ENCODE measurements at places on chromosomes 2 and 18.
A peak's percentile ranks its signal among the peaks of the same experiment; 100 is the strongest.

DNA sequence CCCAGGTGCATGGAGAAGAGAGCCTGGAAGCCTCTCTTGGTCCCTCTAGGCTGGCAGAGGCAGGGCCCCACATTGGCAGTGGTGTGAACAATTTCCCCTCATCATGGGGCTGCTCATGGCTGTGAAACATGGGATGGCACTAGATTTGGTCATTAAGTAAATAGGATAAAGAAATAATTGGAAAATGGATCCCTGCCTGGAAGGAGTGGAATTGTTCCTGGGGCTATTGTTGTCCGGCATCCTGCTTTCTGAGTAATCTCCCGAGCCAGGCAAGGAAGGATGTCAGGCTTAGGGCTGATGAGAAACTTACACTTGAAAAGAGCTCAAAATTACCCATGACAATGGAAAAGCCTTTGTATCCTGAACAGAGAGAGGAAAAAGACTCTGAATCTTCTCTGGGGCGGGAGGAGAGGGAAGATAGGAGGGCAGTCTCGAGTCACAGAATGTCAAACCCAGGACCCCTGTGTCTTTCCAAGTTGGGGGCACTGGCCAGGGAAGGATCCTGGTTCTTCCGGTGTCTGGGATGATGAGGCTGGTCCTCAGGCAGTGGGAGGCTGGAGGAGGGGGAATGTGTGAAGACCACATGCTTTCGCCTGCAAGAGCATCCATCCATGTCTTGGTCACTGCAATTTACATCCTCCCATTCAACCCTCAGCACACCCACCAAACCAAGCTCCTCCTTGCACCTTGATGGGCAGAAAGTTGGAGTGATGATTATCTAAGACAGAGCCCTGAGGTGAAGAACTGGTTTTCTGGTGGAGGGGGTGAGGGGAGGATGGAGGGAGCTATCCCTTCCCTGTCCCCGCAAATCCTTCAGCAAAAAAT lies 27.1 kb upstream of the STEAP3 start:
- peak; percentile 86 for DNase-seq

GRCh38 chr18:48548011-48548771 lies 9.4 kb downstream of the CTIF start:
- no peak for DNase-seq

DNA sequence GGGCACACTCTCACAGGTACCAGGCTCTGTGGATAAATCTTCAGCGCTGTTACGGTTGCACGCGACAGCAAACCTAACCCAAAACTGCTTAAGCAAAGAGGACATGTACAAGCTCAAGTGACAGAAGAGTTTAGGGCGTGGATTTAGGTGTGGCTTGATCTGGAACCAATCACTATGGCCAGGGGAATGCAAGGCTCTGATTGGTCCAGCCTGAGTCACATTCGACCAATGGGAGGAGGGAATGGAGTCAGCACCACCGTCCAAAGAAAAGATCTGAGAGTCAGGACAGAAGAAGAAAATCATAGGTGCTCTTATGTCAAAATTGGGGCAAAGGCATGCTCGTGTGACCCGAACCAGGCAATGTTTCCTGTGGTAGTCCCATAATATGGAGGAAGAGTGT lies 139.0 kb downstream of the TRIM43 start:
- no peak for DNase-seq

DNA sequence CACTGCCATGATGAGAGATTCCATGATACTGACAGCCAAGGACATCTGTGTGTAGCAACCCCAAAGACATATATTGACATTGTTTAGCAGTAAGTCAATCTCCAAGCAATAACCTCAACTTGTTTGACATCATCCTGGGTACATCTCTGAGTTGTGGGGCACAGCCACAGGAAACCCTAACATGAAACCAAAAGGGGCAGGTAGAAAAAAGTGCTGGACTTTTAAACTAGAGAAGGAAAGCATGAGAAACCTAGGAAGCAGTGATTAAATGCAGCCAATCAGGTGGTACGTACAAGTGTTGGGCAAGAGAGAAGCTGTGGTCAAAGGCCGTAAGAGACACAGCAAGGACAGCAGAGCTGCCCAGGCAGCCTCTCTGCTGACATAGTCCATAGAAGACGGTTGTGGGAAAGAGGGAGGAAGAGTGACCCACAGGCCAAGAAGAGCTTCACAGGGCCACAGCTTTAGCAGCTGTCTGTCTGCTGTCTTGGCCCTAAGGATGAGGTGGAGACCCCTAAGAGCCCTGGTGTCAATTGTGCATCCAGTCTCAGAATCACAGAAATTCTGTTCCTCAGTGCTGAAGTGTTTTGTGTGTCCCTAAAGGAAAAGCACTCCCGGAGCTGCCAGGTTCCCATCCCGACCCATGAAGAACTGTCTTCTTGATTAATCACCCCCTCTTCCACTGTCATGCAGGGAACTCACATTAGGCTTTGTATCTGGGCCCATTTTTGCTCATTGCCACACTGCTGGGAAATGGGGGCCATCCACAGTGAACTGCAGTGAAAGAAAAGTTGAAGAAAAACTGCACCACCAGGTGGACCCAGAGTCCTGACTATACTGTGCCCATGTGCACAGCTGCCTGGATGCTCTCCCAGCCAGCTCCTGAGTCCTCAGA lies 25.4 kb upstream of the CHN1 start:
- peak; percentile 15 for DNase-seq

DNA sequence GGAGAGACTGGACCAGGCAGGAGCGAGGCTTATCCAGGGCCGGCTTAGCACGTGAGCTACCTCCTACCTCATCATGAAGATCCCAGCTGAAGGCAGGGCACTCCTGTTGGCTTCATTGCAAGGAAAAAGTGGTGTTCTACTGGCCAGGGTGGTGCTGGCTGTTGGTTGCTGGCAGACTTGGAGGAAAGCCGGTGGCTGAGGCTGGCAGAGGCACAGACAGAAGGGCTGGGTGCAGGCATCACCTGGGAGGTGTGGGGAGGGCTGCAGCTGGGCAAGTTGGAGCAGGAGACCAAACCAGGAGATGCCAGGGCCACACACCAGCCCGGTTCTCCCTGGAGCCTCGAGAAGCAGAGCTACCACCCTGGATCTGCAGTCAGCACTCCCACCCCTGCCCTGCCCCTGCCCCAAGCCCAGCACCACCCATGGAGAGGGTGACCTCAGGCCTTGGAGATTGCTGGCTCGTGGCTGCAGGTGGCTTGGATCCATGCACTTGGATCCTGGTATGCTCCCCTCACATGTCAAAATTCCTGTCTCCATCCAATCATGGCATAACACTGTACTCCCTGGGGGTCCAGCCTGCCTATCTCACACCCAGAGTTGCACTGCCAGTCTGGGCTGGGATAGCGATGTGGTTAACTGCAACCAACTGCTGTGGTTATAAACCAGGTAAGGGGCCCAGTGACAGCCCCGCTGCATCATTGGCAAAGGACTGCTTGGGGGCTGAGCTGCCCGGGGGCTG lies 49.7 kb downstream of the GLI2 start:
- no peak for DNase-seq

DNA sequence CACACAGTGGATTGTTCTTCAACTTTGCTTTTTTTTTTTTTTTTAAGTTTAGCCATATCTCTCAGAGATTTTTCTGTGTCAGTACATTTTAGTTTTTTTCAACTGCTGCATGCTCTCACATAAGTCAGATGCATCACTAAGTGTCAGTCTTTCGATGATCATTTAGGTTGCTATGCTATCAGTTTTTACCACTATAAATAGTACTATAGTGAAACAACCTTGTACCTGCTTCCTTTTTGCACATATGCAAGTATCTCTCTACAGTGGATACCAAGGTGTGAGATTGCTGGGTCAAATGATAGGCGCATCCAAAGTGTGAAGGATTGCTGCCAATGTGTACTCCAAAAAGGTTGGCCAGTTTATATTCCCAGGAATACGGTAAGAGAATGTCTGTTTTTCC lies 33.5 kb upstream of the MAP4K3 start:
- DNase-seq, result no peak

DNA sequence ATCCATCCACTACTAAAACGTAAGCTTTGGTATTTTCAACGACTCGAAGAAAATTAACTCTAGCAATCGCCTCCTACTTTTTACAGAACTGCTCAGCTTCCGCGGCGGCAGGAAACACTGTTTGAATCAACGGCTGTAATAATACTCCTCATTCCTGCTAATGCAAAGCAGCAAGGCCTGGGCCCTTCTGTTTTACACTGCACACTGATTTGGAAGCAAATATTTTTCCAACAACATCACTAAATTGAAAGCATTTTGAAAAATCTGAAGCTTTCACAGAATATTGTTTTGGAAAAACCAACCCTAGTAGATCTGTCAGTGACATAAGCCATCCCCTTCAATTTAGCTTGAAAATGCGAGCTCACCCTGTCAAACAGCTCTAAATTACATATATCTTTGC lies 261.2 kb downstream of the TXNL1 start:
- no peak for DNase-seq

DNA sequence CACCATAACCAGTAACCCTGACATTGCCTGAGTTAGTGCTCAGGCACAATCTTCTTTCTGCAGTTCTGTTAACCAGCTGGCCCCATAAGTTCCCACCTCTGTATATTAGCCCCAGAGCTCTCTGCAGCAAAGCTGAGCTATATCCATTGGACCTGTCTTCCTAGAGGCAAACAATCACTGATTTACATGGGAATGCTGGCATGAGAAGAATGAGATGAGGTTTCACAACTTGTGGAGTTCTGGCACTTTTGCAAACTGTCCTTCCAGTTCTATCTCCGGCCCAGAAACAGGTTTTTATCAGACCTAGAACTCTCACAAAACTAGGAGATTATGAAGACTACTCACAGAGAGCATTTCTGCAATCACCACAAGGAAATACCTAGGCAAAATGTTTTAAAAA lies 7.9 kb upstream of the CCBE1 start:
- no peak for DNase-seq

- DNase-seq, result no peak
These were observed 58.2 kb upstream of the NEUROD1 start for GRCh38 chr2:181738563-181738962.

- no peak for DNase-seq
These were observed 6.5 kb upstream of the CYBRD1 start for GRCh38 chr2:171515672-171516298.

GRCh38 chr2:241965931-241966412 lies 96.4 kb downstream of the RTP5 start:
- DNase-seq, result peak; percentile 21

DNA sequence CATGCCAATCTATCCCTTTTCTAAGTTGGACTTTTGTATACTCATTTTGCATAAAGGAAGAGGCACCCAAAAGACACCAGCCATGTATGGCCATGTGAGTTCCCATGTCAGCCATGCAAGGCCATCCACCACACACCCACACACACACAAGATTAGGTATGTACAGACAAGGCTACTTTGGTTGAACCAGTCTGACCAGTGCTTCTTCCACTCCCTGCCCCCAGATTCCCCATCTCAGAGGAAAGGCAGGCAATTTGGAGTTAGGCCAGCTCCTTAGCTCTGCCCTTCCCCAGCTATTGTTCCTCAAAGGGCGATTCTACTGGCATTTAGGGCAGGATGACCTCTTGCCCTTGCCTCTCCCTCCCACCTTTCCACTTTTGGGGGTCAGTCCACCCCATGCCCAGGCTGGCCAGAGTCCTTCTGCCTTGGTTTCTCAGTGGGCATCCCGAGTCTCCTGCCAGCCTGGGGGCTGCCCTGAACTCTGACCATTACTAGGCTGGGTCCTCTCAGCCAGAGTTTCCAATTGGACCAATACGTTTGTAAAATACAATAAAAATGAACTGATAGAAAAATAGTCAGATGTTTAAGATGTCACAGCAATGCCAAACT lies 101.1 kb downstream of the ZBTB7C start:
- no peak for DNase-seq

GRCh38 chr2:2647141-2647541 lies 316.1 kb upstream of the MYT1L start:
- DNase-seq, result no peak

- no peak for DNase-seq
These were observed 37.2 kb upstream of the APCDD1 start for GRCh38 chr18:10417191-10417590.

DNA sequence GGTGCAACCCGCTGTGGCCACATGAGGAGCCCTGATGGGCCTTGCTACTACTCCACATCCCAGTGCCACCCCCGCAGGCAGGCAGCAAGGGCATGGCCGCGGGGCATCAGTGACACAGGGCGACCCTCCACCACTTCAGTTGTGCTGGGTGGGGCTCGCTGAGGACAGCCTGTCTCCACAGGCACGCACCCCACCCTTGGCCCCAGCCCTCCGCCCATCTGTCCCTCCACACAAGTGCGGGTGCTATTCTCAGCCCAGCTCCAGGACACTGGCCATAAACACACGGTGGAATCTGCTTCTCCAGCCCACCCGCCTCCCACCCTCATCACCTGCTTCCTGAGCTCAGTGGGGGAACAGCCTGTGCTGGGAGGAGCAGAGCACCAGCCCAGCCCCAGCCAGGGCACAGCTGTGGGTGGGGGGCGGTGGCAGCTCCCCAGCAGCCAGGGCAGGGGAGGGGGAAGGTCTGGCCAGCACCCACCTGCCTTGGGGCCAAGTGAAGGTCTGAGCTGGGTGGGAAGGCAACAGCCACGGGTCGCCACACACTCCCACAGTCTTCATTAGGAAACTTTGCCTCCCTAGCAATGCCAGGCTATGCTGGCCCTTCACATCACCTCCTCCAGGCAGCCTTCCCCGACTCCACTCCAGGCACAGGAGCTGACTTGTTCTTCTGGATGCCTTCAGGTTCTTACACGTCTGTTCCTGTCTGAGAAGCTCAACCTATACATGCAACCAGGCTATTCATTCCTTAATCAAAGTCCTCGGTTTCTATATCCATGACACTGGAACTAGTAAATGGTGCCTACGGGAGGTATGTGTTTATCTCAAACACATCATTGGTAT lies 16.5 kb downstream of the BIN1 start:
- DNase-seq, result no peak

GRCh38 chr18:79801641-79802040 lies 3.9 kb downstream of the KCNG2 start:
- DNase-seq, result no peak

DNA sequence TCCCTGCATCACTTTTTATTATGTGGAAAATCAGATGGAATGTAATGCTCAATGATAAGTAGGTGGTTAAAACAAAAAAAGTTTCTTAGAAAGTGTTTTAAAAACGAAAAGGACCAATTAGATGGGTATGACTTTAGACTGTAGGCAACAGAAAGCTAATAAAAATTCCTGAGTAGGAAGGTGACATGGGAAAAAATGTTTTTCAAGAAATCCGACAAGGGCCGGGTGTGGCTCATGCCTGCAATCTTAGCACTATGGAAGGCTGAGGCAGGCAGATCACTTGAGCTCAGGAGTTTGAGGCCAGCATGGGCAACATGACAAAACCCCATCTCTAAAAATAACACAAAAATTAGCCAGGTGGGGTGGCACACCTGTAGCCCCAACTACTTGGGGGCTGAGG lies 126.1 kb downstream of the THADA start:
- no peak for DNase-seq

GRCh38 chr2:209734805-209735204 lies 36.8 kb upstream of the UNC80 start:
- DNase-seq, result no peak

DNA sequence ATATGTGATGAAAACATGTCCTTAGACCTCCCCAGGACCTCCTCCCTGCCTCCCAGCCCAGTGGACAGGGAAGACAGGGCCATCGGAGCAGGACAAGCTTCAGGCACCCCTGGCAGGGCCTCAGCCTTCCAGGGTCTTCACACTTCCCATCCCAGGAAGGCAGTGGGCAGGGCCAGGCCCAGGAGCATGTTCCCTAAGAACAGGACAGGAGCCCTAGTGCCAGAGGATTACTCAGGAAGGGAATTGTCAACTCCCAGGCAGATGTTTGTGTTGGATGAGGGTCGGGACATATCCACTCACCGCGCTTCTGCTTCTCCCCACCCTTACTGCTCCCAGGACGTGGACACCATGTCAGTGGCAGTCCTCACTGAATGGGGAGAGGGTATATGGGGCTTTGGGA lies 138.9 kb downstream of the TNS1 start:
- no peak for DNase-seq

All from kidney capillary endothelial cell (primary cell).